MG63 (cell line): ENCODE measurements at places on chromosomes 5 and 9.
A peak's percentile ranks its signal among the peaks of the same experiment; 100 is the strongest.

- DNase-seq = no peak
Observed at GRCh38 chr9:89743216-89743572, 138.4 kb downstream of the GADD45G start.

GRCh38 chr5:41812156-41812555, 58.1 kb downstream of the OXCT1 start:
- no peak for DNase-seq

DNA sequence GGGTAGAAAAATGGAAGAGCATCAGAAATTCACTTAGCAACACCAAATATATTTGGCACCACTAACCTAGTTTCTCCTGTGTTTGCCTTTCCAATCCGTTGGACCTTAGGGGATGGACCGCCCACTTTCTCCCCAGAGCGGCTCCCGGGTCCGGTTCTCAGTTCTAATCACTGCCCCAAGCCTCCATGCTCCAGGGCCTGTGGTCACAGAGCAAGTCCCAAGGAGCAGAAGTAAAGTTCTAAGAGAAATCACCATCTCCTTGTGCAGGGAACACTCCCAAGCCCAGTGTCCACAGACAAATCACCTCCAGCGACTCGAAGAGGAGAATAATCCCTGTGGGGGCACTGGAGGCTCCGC, 728 bp upstream of the SLC1A1 start:
- peak; percentile 11 for DNase-seq

- no peak for DNase-seq
Observed at GRCh38 chr5:64384765-64385164, 121.0 kb upstream of the RGS7BP start.

DNA sequence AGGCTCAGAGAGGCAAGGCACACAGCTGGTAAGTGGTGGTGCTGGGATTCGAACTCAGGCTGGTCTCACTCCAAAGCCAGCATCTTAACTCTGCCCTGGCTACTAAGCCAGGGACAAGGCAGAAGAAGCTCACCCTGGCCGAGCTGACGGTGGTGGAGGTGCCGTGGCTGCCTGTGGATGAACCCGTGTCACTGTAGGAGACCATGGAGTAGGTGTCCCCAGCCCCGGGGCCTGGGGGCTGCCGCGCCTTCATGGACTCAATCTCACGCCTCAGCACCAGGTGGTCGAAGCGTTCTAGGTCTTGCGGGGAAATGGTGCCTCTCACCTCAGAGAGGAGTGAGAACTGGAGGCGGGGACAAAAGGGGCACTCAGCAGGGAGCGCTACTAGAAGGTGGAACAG, 35.4 kb upstream of the AKNA start:
- DNase-seq = no peak

GRCh38 chr9:6183227-6183551, 32.4 kb upstream of the IL33 start:
- DNase-seq = no peak

- DNase-seq = peak; percentile 37
Observed at GRCh38 chr9:32264170-32264864, 120.1 kb upstream of the ACO1 start.

- no peak for DNase-seq
Observed at GRCh38 chr9:135526730-135527571, 5.7 kb downstream of the LCN1 start.
